Vagina (tissue), 2 donors: ENCODE measurements at places on chromosomes 1 and 21.

- no peak for DNase-seq
These were observed 10.4 kb upstream of the TMEM200B start for GRCh38 chr1:29133861-29134694.

DNA sequence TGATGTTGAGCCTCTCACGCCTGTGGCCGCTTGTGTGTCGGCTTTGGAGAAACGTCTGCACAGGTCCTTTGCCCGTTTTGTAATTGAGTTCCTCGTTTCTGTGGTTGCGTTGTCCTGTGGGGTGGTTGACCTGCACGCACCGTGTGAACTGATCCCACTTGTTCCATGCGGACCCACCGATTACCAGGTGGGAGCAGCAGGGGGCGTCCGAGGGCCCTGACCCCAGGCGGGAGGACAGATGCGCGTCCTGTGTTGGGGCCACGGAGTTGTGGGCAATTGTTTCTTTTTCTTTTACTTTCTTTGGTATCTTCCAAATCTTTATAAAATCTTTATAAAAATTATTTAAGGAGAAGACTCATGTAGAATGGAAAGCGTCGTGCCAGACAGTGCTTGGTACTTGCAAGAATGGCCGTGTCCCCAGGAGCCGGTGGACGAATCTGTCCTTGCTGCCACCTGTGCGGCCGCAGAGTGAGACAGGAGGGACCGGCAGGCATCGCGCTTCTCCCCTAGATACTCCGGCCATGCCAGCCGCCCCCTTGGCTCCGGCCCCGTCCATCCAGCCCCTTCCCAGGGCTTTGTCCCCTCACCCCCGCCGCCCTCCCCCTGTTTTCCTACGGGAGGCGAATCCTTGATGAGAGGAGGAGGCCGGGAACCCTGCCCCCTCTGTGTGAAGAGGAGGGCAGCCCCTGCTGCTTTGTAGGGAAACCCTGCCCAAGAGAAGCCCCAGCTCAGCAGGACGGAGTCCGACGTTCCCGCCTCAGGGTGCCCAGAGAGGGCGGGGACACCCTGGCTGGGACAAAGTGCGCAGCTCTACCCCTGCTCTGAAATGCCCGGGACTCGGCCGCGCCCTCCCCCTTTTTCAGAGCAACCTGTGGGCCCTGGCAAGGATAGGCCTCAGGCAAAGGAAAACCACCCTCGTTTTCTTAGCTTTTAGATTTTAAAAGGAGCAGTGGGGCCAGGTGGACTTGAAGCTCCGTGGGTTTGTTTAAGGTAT, 41.7 kb downstream of the PRKCZ start:
- DNase-seq: no peak

- no peak for DNase-seq
These were observed 827 bp downstream of the PRKCZ start for GRCh38 chr1:2050793-2051682.

- no peak for DNase-seq
These were observed 145.6 kb downstream of the ZBTB18 start for GRCh38 chr1:244196571-244197285.

DNA sequence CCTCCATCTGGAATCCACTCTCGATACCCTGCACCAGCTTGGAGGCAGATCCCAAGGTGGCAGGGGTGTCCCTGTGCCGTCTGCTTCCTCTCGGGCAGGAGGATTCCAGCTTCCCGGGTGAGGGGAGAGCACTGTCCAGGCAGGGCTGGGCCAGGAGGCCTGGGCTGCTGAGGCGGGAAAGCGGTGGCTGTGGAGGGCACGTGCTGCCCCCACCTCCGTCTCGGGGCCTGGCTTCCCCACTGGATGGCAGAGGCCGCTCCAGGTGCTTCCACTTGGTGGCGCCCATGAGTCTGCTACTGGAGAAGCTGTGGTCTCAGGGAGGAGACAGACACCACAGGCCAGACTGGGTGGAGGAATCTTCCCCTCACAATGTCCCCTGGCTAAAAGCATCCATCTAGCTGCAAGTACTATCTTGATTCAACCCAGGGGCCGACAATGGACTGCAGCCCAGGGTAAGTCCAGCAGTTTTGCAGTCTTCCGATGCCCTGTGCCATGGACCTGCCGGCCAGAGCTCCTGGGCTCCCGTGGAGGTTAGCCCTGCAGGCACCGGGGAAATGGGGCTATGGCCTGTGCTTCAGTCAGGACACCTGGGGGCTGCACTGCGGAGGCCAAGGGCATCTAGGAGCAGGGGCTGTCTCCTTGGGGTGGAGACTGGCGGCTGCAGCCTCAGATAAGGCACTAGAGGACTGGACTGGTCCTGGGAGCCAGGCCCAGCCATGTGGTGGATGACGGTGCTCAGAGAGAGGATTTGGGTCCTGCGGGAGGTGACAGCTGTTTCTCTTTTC, 41.3 kb upstream of the EIF4G3 start:
- DNase-seq: no peak

DNA sequence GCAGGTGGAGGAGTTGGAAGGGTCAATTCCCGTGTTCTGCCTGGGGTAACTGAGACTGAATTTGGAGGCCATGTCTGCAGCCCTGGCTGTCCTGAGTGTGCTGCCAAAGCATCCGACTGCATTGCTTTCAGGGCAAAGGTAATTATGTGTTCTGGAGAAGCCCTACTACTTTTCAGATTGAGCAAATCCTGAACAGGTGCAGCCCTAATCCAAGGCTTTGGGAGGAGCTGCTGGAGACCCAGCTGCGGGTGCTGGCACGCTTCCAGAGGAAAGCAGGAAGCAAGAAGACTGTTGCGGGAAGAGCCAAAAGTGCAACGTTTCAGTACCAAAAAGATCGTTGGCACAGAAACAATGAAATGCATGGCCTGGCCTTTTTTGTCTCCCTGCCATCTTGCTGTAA, 73.7 kb upstream of the NRIP1 start:
- no peak for DNase-seq
